Mucosa of descending colon (tissue), 3 donors: ENCODE measurements at places on chromosomes 12 and 14. TPM values are rescaled to one million over a fixed set of nuclear protein-coding genes. Genes with fewer than 3 reads are reported as not detected.

Gene PLCZ1
- not detected for total RNA-seq

Gene KLHDC1
- 1.8 TPM for total RNA-seq

GRCh38 chr12:53700567-53700966 is 24.7 kb upstream of the ATP5MC2 start:
- no peak for DNase-seq

GRCh38 chr12:45350861-45351260 is 135.0 kb downstream of the ANO6 start:
- DNase-seq = no peak

GRCh38 chr12:88339254-88339949 is 197.3 kb downstream of the TMTC3 start:
- no peak for DNase-seq

- DNase-seq = no peak
These were observed 1.6 kb downstream of the AEBP2 start for GRCh38 chr12:19440916-19441315.

- no peak for DNase-seq
These were observed 66.5 kb downstream of the BHLHE41 start for GRCh38 chr12:26058308-26058707.

GRCh38 chr14:22131749-22132476 is 457.1 kb downstream of the DAD1 start:
- DNase-seq = no peak

DNA sequence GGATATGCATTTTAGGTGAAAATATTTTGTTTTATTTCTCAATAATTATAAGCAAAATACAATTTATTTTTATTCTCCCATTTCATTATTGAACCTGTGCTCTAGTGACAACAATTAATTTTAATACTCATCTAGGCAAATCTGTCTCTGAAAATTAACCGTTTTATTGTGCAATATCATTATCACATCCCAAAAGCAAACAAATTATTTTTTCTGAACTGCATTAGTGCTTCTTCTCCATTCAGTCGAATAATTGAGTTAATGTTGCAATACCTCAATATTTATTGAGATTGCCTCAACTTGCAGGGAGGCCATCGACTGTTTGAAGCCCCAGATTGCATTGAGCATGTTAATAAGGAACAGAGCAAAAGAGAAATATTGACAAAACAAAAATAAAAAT is 303.2 kb upstream of the LRFN5 start:
- DNase-seq = no peak
